Ovary (tissue), 10 donors: ENCODE measurements at places on chromosomes 5 and 9. TPM values are rescaled to one million over a fixed set of nuclear protein-coding genes. Genes with fewer than 3 reads are reported as not detected.

DNA sequence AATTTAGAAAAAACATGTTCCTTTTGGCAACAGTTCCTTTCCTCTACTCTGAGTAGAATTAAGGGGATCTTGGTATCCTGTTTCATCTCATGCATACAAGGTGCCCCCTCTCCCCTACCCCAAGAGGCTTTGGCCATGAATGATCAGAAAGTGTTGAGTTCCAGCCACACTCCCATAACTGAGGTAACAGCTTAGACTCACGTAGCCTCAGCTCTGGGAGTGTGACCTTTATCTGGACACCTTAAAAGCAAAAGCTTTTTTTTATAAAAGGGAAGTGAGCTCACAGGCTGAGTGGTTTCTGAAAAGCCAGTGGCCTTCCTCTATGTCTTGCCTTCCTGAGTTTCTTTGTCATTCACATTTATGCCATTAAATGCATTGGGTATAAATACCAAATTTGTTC is 900 bp upstream of the HAVCR2 start:
- no peak for DNase-seq

Gene ACTBL2
- total RNA-seq = 0.23 TPM

GRCh38 chr9:121599872-121600585 is 51.4 kb upstream of the DAB2IP start:
- no peak for DNase-seq

GRCh38 chr5:59236986-59237385 is 654.1 kb downstream of the RAB3C start:
- DNase-seq = no peak

Gene SPATA31E1
- total RNA-seq = not detected

Gene ZNF782
- 11.7 TPM for total RNA-seq
